Globus pallidus (tissue), 1 donor: ENCODE measurements at places on chromosomes 4 and X.

GRCh38 chr4:169229571-169230028, 41.2 kb downstream of the SH3RF1 start:
- no peak for DNase-seq

- no peak for DNase-seq
Measured at GRCh38 chrX:155662282-155662681, 49.5 kb upstream of the TMLHE start.

GRCh38 chr4:87268411-87268810, 48.0 kb upstream of the KLHL8 start:
- no peak for DNase-seq

DNA sequence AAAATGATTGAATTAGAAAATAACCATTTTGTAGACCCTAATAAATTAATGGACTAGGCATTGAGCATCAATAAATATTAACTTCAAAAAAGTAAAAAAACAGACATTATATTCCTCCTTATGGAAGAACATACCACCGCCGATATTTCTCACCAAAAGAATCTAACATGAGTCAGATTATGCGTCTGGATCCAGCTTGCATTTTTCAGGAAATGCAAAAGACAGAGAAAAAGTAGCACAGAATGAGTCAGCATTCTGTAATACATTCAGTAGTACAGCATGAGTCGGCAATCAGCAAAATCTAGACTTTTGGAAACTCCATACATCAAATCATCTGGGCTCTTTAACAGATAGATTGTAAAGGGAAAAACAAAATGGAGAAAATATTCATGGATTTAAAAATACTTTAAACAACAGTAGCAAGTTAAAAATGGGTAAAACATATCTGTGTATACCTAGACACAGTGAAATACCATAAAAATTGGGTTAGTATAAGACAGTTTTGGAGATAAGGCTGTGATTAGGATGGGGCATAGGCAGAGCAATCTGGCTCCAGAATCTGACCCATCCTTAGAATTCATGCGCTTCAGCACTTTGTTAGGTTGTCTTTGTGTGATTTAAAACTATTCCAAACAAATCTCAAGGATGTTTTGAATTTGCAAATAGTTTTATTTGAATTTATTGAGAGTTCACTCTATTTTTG, 633.0 kb upstream of the FAM241A start:
- no peak for DNase-seq

DNA sequence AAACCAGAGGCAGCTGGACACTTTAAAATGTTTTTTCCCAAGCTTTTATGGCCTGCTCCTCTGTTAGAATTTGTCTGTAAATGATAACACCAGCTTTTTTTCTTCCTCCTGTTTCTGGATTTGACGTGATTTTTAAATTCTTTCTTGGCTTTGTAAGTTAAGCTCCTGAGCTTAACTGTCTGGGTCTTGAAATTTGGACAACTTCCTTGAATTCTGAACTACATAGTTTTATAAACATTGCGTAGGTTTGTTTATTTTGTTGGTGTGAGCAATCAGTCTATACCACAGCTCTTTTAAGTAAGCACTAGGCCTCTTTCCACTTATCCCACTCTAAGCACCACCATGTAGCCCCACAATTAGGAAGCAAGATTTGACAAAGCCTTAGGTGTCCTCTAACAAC, 144.4 kb upstream of the GUCY1A1 start:
- DNase-seq = no peak

GRCh38 chrX:21678048-21678612, 20.0 kb upstream of the KLHL34 start:
- no peak for DNase-seq
